NCI-H2107 (cell line): ENCODE measurements at places on chromosomes 13 and 19.

DNA sequence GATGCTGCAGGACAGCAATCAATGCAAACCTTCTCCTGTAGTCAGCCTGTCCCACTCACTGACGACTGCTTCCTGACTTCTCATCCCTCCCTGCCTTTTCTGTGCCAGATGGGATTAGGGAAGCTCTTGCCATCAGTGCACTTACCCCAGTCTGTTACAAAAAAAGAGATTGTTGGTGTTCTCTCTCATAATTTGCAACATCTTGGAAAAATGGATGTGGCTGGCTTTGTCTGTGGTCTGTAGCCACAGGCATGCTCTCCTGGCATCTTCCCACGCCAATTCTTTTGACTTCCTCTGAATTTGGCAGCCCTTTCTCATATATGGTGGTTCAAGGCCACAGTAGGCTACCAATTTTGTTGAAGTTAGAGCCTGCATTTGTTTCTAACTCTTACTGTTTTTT is 11.6 kb upstream of the HTR2A start:
- DNase-seq = no peak

DNA sequence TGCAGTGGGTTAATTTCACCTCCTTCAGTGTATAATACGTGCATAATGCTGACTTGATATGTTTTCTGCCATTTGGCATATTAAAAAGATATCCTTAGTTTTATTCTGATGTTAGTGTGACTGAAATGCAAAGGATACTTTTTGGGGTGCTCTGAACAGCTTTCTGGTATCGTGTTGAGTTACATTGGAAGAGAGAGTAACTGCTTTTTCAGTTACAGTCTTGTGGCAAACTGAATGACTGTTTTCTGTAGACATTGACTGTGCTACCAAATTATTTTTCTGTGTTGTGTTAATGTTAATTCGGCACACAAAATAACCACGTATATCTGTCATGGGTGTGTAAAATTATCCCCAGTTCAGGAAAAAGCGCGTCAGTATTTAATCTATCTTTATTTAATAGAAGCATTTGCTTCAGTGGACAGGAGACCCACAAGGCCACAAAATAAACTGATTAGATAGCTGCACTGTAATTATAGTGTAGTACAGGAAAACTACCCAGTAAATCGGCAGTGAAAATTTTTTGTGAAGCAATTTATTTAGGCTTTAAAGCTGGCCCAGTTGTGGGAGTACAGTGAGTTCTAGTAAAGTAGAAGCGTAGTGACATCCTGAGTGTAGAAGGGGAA is 2.5 kb downstream of the URI1 start:
- no peak for DNase-seq

GRCh38 chr19:50328224-50328872 is 829 bp downstream of the KCNC3 start:
- no peak for DNase-seq

- DNase-seq = no peak
Observed at GRCh38 chr19:42277821-42278451, 8.9 kb downstream of the CIC start.

DNA sequence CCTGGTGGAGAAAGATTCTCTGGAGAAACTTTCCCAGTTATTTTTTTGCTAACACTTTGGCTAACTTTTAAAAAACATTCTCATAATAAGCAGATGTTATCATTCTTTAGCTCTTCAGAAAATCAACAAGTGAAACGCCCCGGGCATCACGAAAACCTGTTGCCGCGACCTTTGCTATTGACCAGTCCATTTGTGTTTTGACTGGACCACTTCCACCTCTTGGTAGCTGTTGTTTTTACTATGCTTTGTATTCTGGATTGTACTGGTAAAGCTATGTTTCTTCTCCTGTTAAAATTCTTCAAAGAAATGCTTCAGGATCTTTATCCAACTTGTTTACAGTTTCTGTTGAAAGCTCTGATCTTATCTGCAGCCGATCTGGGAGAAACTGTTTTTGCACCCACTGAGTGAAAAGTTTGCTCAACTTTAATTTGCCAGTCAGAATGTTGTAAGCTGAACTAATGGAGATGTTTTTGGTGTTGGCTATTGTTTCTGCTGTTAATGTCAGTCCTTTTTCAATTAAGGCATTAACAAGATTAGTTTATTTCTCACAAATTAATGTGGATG is 23.3 kb downstream of the UFM1 start:
- DNase-seq = no peak
